ENCODE measurements at places on chromosomes 11 and 22. TPM values are rescaled to one million over a fixed set of nuclear protein-coding genes. Genes with fewer than 3 reads are reported as not detected.

DNA sequence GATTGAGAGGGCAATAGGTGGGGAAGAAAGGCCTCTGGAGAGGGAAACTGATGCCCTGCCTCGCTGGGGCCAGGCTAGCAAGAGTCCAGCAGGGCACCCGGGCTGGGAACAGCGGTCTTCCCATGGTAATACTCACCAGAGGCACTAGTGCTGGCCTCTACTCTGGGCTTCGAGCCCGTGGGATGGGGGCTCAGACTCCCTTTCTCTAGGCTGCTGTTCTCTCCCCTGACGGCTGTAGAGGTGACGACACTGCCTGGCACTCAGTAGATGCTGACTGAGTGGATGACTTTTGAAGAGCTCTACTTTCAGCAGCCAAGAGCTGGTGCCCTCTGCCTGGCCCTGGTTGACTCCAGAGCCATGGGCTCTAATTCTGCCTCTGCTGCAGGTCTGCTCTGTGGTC is 818 bp upstream of the C1QTNF4 start:
- peaks cover 11% of the 10 kb centered on the region for H3K4me1 ChIP-seq
- H3K27ac ChIP-seq = no peak overlapping the region
- ATAC-seq = no peak
- H3K36me3 ChIP-seq = no peaks in the 10 kb centered on the region

DNA sequence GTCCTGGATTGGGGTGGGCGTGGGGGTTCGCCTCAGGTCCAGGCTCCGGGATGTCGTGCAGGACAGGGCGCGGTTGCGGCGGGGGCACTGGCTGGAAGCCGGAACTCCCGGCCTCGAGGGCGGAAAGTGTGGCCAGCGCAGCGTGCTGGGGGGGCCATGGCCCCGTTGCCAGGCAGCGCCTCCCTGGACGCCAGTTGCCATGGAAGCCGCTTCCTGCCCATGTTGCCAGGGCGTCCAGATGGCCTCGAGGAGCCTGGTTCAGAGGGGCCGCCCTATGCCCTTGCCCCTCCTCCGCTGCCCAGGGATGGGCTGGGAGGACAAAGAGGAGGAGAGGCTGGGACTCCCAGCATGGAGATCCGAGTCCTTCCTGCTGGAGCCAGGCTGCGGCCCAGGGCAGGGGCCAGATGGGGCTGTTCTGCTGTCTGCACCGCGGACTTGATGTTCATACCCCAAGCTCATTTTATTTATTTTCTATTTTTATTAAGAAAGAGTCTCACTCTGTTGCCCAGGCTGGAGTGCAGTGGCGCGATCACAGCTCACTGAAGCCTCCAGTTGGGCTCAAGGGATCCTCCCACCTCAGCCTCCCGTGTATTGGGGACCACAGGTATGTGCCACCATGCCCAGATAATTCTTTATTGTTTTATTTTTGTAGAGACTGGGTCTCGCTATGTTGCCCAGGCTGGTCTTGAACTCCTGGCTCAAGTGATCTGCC is 4.6 kb upstream of the CCDC188 start:
- ATAC-seq = peak; percentile 52
- H3K4me1 ChIP-seq = no peaks in the 10 kb centered on the region
- H3K27ac ChIP-seq = no peak overlapping the region
- H3K27me3 ChIP-seq = peaks cover 40% of the 10 kb centered on the region
- H3K4me3 ChIP-seq = peak overlapping the region; percentile 32

DNA sequence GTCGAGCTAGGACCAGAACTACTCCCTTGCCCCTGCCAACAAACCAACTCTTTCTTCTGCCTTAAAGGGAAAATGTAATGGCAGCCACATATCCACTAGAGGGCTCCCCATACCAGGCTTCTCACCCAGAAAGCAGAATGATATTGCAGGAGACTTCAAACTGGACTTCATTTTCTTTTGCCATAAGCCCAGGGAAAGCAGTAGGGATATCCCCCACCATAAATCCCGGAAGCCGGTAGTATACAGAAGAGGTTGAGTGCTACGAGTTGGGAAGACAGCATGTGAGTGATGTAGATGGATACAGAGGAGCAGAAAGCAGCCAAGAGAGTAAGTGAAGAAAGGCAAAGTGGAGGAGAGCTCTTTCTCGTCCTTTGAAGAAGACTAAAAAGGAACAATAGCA is 12.1 kb downstream of the PLAAT5 start:
- H3K4me1 ChIP-seq = peaks cover 12% of the 10 kb centered on the region
- no peaks in the 10 kb centered on the region for H3K36me3 ChIP-seq
- peak; percentile 76 for ATAC-seq
- no peaks in the 10 kb centered on the region for H3K27me3 ChIP-seq
- no peak overlapping the region for H3K4me3 ChIP-seq
- peak overlapping the region; percentile 41 for H3K27ac ChIP-seq

GRCh38 chr11:12393691-12394090 is 16.3 kb downstream of the PARVA start:
- H3K4me1 ChIP-seq = peaks cover 42% of the 10 kb centered on the region
- H3K4me3 ChIP-seq = no peak overlapping the region
- H3K27me3 ChIP-seq = no peaks in the 10 kb centered on the region
- H3K36me3 ChIP-seq = no peaks in the 10 kb centered on the region

GRCh38 chr11:10742460-10743208 is 8.4 kb upstream of the CTR9 start:
- H3K4me3 ChIP-seq = no peak overlapping the region
- no peaks in the 10 kb centered on the region for H3K27me3 ChIP-seq
- no peak for ATAC-seq
- H3K36me3 ChIP-seq = no peaks in the 10 kb centered on the region
- no peak overlapping the region for H3K27ac ChIP-seq
- H3K4me1 ChIP-seq = no peaks in the 10 kb centered on the region

- ATAC-seq = no peak
- H3K36me3 ChIP-seq = no peaks in the 10 kb centered on the region
These were observed 52.5 kb downstream of the NEU3 start for GRCh38 chr11:75041263-75041662.

- peaks cover under 1% of the 10 kb centered on the region for H3K4me1 ChIP-seq
- ATAC-seq = peak; percentile 68
- H3K4me3 ChIP-seq = no peak overlapping the region
- no peak overlapping the region for H3K27ac ChIP-seq
- H3K27me3 ChIP-seq = no peaks in the 10 kb centered on the region
These were observed 7.1 kb downstream of the PRPF19 start for GRCh38 chr11:60899046-60899936.

DNA sequence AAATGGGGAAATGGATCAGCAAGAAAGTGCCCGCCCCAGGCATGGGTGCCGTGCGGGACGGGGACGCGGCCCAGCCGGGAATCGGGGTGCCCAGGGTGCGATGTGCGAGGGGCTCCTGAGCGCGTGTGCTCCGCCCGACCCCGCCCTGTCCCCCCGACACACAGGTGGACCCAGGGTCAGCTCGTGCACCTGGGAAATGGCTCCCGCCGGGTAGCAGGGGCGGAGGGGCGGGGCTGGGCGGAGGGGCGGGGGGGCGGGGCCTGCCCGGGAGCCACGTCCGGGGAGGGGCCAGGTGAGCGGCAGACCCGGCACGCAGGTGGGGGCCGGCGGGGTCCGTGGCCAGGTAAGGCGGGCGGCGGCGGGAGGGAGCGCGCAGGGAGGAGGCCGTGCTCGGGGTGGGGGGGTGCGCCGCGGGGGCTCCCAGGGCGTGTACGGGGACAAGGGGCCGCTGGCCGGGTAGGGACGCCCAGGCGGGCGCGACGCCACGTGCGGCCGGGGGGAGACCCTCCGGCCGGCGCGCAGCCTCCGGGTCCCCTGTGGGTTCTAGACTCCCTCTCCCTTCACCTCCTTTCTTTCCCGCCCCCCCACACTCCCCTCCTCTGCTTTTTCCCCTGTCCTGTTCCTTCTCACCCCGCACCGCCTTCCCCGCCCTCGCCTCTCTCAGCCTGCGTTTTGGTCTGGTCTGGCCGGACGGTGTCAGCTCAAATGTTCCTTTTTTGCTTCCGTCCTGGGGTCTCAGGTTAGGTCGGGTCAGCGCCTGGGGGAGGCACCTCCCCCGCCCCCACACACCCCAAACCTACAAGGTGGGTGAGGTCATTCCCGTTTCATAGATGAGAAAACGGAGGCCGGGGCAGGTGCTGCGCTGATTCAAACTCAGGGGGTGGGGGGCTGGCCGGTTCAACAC is at the start of gene ARHGAP8:
TSS of gene ARHGAP8 (plus strand) at position 291 of the 904 bp plus-strand sequence. CDS start 33,953 bp downstream, outside the sequence.
- no peak within 1 kb of the TSS for H3K27ac ChIP-seq
- no peak within 1 kb of the TSS for H3K4me3 ChIP-seq
- peaks cover 91% of the 10 kb centered on the region for H3K27me3 ChIP-seq
- ATAC-seq = no peak
- peaks cover 7% of the 10 kb centered on the region for H3K4me1 ChIP-seq

DNA sequence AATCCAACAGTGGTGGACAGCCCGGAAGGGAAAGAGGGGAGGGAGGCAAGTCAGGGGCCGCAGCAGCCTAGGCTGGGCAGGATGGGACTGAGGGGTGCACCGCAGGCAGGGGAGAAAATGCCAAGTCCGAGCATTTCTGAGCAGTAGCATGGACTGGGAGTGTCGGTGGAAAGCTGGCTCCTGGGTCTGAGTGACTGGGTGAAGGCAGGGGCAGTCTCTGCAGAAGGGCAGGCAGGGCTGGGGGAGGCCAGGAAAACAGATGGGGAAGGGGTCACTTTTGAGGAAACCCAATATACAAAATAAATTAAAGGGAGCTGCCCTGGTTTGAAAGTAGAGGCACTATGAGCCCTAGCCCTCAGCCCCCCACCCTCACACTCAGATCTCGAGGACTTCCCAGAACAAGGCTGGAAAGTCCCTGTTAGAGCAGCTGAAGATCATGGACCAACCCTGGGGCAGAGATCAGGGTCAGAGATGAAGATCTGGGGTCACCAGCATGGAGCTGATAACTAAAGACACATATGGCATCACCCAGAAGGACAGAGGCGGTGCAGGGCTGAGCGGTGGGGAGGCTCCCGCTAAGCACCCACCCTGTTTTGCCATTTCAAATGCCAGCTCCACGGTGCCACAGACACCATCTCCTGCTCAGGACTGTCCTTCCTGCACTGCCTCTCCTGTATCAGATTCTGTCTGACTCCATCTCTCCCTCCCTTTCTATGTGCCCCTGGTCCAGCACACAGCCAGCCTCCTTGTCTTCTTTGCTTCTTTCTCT is 32.4 kb upstream of the ETS1 start:
- no peak for ATAC-seq
- H3K4me3 ChIP-seq = no peak overlapping the region
- no peaks in the 10 kb centered on the region for H3K4me1 ChIP-seq
- no peaks in the 10 kb centered on the region for H3K27me3 ChIP-seq
- no peaks in the 10 kb centered on the region for H3K36me3 ChIP-seq

DNA sequence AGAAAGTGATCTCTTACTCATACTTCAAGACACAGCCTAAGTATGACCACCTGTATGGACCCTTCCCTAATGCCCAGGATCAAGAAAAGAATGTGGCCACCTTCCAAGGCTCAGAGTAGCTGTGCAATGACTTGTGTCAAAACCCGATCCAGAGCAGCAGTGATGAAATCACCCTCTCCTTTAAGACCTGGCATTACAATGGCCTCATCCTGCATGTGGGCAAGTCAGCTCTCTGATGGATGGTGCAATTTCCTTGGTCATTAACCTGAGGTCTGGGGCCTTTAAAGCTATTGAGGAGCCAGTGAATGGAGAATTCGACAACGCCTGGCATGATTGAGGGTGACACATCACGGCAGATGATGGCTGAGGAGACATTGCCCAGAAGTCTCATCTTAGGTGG is 9.1 kb upstream of the TUBA8 start:
- H3K4me3 ChIP-seq = no peak overlapping the region
- no peaks in the 10 kb centered on the region for H3K36me3 ChIP-seq
- no peak for ATAC-seq
- H3K4me1 ChIP-seq = no peaks in the 10 kb centered on the region

- ATAC-seq = no peak
- H3K36me3 ChIP-seq = no peaks in the 10 kb centered on the region
- no peak overlapping the region for H3K4me3 ChIP-seq
- H3K4me1 ChIP-seq = no peaks in the 10 kb centered on the region
- no peak overlapping the region for H3K27ac ChIP-seq
- H3K27me3 ChIP-seq = no peaks in the 10 kb centered on the region
These were observed 173.7 kb downstream of the KIF18A start for GRCh38 chr11:27933992-27934829.

- H3K4me3 ChIP-seq = no peak overlapping the region
- H3K4me1 ChIP-seq = peaks cover 11% of the 10 kb centered on the region
- H3K27ac ChIP-seq = no peak overlapping the region
- H3K27me3 ChIP-seq = no peaks in the 10 kb centered on the region
These were observed 3.5 kb downstream of the PSMD13 start for GRCh38 chr11:240315-240714.

GRCh38 chr11:119210050-119210449 is 3.9 kb downstream of the CBL start:
- no peak for ATAC-seq
- no peaks in the 10 kb centered on the region for H3K27me3 ChIP-seq
- H3K4me3 ChIP-seq = no peak overlapping the region

Gene JAML
- 0.58 TPM for total RNA-seq

Gene MUC6
- 0.77 TPM for total RNA-seq

Gene BTG4
- not detected for total RNA-seq

Gene MRGPRF
- total RNA-seq = 178 TPM

Gene KLHL35
- 0.72 TPM for total RNA-seq

Gene TIRAP
- total RNA-seq = 6.6 TPM

Gene VPREB1
- not detected for total RNA-seq
